ENCODE measurements at places on chromosomes 5 and 9. TPM values are rescaled to one million over a fixed set of nuclear protein-coding genes. Genes with fewer than 3 reads are reported as not detected.

The LHX2 gene
- 13.4 TPM for total RNA-seq

The GNPDA1 gene
- total RNA-seq: 40.7 TPM

The P4HA2 gene
- 23.1 TPM for total RNA-seq

The ZFR gene
- 44.9 TPM for total RNA-seq

The SPATA31A3 gene
- total RNA-seq: not detected

The PCDHB15 gene
- total RNA-seq: 0.46 TPM

The IFNA2 gene
- not detected for total RNA-seq

The PTGES gene
- 18.8 TPM for total RNA-seq

The ANKRD34B gene
- not detected for total RNA-seq

The NDUFB6 gene
- 24.5 TPM for total RNA-seq

The BASP1 gene
- total RNA-seq: 37.1 TPM

The NR2F1-AS1 gene
- not detected for total RNA-seq

The ITK gene
- 3.1 TPM for total RNA-seq

The DDX4 gene
- total RNA-seq: not detected

The SLC1A3 gene
- total RNA-seq: 13.7 TPM

The NR5A1 gene
- total RNA-seq: 0.51 TPM

The ELL2 gene
- 45.1 TPM for total RNA-seq
